ENCODE measurements at places on chromosomes 3 and 15.
A peak's percentile ranks its signal among the peaks of the same experiment; 100 is the strongest.

DNA sequence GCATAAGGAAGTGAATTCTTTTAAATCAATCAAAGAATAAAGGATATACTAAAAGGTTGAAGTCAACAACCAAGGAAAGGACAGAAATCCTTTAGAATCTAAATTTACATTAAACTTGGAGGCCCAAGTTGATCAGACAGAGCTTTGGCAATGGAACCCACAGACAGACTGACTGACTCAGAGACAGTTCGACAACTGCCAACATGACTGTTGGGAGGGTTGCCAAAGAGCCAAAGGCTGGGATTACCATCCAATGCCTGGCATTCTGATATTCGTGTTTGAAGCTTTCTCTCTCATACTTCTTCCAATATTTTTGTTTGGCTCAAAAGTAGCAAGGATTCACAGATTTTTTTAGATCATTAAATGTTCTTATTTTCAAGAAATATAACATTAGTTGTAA is 406.1 kb downstream of the PLCL2 start:
- DNase-seq: no peak

DNA sequence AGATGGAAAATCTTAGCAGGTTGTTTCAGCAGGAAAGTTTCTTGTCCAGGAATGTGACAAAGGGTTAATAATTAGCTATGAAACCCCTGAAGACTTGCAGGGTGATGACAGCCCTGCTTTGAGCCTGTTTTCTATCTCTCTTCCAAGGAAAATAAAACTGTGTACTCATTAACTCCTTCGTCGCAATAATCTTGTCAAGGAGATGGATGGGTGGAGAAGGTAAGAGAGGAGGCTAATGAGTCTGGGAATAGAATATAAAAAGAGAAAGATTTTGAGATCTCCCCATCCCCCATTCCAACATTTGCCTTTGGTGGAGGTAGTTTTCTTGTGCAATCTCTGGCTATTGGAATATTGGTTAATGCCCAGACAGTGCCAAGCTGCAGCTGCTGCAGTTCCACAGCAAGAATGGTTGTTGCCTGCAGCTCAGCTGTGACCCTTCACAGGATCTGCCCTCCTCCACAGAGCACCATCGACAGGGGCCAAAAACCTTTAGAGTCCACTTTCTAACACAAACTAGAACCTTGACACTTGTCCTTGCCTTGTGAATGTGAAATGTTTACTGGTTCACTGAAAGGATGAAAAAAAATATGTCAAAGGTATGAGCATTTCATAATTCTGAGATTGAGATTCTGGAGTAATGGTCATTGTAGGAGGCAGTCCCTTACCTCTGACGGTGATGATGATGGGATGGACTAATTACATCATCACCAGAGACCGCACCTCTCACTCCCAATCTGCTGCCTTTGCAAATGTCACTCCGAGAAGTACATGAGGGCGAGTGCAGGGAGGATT is 4.2 kb upstream of the LRIG1 start:
- DNase-seq: no peak

GRCh38 chr3:97975466-97975865 is 3.2 kb upstream of the RIOX2 start:
- no peak for DNase-seq

GRCh38 chr3:14175383-14176037 is 2.9 kb downstream of the XPC start:
- DNase-seq: peak; percentile 68

- DNase-seq: no peak
Observed at GRCh38 chr3:16122661-16123060, 51.8 kb upstream of the GALNT15 start.

- no peak for DNase-seq
Observed at GRCh38 chr3:99425930-99426329, 212.5 kb upstream of the COL8A1 start.

- no peak for DNase-seq
Observed at GRCh38 chr15:50452927-50453326, 28.7 kb downstream of the USP8 start.

GRCh38 chr3:58051196-58051595 is 43.0 kb downstream of the FLNB start:
- DNase-seq: no peak

DNA sequence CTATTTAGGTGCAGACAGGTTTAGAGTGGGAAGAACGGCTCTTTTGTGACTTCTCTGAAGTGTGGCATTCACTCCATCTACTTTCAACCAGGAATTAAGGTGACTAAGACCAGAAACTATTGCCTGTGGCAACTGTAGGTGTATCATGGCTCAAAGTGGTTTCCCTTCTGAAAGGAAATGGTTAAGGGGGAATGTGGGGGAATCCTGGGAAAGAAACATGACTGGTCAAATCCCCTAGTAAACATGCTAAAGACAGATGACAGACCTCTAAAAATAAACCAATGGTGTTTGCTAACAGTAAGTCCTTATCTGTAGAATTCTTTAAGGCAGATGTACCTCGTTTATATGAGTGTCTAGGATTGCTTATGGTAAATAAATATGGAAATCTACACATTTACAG is 56.9 kb downstream of the MEGF11 start:
- no peak for DNase-seq

DNA sequence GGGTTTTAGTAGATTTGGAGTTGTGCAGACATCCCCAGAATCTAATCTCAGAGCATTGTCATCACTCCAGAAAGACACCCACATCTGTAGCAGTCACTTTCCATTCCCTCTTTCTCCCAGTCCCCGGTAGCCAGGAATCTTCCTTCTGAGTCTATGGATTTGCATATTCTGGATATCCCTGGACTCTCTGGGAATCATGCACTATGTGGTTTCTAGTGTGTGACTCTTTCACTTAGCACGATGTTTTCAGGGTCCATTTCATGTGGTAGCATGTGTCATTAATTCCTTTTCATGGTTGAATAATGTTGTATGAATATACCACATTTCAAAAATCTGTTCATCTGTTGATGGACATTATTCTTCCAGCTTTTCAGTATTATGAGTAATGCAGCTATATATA is 29.3 kb downstream of the FBLN2 start:
- DNase-seq: no peak

DNA sequence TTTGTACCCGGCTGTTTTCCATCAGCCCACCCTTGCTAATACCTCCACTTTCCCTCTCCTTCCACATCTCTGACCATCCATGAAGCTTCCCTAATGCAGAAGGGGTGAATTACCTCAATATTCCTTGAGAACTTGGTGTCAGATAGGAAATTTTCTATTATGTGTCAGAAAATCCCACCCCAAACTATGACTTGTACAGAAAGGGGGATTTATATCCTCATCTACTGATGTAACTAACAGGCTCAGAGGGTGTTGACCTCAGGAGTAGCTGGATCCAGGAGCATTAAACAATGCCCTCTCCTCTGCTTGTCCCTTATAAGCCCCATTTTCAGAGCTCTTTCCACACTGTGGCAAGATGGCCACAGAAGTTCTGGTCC is 242.8 kb upstream of the TLE3 start:
- DNase-seq: no peak

DNA sequence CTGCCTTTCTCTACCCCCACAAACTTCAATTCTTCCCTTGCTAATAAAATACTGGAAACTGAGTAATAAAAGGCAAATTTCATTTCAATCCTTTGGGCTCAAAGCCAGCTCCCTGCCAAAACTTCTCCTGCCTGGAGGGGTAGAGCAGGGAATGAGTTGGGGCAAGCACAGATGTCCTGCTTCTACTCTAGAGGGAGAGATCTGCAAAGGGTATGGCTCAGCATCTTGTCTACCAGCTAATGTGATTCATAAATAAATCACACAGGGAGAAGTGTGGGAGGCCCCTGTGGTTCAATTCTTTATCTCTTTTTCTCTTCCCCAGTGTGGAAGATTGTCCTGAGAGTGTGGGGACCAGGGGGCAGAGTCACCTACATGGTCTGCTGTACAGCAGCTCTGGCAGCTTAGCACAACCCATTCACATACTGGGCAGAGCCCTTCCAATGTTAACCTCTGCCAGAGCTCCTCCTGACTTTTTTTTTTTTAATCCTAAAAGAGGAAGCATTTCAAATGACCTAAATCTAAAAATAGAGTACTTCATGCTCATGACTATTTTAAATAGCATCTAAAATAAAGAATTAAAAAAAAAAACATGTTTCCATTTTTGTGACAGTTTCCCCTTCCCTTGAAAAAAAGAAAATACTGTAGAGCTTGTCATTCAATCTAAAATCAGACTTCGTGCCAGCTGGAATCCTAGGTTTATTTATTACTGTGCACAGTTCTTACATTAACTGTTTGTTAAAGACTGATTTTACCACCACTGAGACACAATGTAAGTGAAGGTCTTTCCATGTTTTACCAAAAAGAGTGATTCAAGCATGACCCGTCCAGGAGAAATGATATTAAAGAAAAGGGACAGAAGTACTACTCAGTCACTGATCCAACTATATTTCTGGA is 1083.7 kb upstream of the CFAP20DC start:
- DNase-seq: no peak

DNA sequence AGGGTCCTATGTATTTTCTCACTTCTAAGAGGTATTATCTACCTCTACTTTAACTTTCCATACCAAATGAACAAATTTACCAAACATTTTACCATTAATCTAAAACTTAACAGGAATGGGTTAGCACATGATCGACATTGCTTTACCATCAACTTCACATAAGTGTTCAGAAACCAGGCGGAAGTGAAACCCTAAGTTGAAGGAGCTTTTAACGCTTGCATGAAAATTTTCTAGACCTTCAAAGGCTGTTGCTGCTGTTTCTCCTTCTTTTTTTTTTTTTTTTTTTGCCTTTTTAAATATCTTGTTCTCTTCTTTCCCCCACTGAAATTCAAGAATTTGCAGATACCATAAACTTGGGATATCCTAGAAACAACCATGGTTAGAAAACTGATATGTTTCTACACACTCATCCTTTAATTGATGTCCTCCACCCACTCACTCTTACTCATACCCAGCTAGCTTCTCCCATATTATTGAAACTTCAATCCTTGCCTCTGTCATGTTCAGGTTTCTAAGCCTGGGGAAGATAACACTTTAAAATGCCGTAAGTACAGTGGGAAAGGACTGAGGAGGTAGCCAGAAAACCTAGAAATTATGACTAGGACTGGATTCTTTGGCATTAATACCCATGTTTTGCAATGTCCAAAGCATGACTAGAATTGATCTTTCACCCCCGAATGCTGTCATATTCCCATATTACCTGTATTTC is 24.7 kb downstream of the MYO5A start:
- DNase-seq: no peak

DNA sequence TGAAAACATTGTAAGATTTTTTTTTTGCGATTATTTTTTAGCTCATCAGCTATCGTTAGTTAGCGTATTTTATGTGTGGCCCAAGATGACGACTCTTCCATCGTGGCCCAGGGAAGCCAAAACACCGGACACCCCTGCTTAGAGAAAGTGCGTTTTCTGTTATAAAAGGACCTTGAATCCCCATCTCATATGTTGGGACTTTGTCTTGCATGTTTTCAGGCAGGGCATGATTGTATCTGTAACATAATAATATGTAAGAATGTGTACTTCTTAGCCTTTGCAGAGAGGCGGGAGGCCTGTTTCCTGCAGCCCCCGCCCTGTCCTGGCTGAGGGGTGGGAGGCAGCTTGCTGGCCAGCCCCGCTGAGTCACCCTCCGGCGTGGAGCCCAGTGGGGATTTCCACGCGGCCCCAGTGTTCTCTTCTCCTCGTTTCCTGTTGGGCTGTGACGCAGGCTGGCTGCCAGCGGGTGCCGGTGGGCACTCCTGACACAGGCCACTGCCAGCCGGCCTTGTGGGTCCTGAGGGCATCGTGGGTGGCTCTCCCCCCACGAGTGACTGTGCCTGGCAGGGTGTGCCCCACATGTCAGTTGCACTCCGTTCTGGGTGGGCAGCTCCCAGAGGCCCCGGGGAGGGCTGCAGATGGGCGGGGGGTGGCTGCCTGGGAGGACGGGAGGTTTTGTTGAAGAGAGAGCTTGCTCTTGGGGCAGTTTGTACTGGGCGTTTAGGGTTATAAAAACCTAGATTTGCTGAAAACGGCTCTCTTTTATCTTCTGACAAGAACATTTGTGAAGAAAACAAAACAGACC is 55.6 kb downstream of the SMAD3 start:
- DNase-seq: no peak

- DNase-seq: no peak
Observed at GRCh38 chr3:171295484-171296373, 164.5 kb downstream of the TNIK start.

GRCh38 chr3:8629151-8630021 is 15.2 kb downstream of the SSUH2 start:
- no peak for DNase-seq

GRCh38 chr3:156688632-156689452 is 14.5 kb downstream of the TIPARP start:
- DNase-seq: no peak

- no peak for DNase-seq
Observed at GRCh38 chr3:49903451-49904424, at the start of gene MST1R. MST1R (minus strand) TSS chr3:49903873; CDS start chr3:49903609, 264 bp downstream.

- DNase-seq: no peak
Observed at GRCh38 chr3:166447513-166447912, 610.3 kb upstream of the BCHE start.

- no peak for DNase-seq
Observed at GRCh38 chr3:101042996-101043686, 49.9 kb upstream of the ABI3BP start.

GRCh38 chr3:32431481-32431880 is 39.8 kb downstream of the CMTM7 start:
- no peak for DNase-seq

DNA sequence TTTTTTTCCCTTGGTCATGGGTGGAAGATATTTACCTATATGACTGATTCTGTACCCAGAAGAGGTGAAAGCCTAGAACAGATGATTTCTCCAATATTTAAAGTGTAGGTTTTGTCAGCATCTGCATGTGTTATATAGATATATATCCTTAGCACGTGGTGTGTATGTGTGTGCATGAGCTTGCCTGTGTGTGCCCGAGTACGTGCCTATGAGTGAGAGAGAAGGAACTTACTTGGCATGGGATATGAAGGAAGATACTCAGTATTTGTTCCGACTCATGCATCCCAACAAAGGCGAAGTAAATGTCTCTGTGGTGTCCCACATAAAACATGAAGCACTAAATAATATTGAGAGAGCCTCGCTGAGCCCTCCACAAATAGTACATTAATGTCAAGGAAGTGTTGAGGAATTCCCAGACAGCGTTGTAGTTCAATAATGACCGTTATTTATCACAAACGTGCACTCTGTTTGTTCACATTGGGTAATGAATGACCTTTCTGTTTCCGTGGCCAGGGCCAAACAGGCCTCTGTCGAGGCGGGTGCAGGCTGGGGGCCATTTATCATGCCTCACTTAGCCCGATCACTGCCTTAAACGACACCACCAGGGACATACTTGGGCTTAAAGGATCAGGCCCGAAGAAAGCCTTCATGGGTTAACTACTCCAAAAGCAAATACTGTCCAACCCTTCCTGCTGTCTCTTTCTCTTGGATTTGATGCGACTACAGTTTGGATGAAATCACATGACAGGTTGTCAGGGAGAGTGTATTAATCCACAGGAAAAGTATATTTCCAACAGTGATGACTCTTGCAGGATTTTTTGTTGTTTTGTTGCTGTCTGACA is 267.7 kb downstream of the PTPRG start:
- DNase-seq: no peak

- DNase-seq: no peak
Observed at GRCh38 chr15:70091726-70092463, 5.8 kb downstream of the TLE3 start.

GRCh38 chr3:130939753-130940152 is 45.9 kb downstream of the ATP2C1 start:
- DNase-seq: no peak

- no peak for DNase-seq
Observed at GRCh38 chr15:58229297-58229768, 91.2 kb downstream of the AQP9 start.
